ENCODE measurements at places on chromosomes 4 and X.

DNA sequence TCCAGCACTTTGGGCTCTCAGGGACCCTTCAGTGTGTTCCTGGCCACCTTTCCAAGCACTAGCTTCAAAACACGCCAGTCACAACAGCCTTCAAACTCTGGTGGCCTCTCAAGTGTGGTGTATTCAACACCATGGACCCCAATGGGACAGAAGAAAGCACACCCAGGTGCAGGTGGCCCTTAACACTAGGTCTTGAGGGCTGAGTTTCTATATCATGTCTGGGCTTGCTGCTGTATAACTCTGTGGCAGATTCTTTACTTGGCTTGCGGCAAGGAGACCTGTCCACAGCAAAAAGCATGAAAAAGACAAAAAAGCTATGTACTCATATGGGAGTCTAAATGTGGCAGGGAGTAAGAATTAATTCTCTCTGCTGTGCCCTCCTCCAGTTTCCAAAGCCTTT is 23.1 kb downstream of the MSL3 start:
- no peak for ATAC-seq

GRCh38 chrX:95076449-95076848 is 1402.4 kb downstream of the FAM133A start:
- no peak for ATAC-seq

DNA sequence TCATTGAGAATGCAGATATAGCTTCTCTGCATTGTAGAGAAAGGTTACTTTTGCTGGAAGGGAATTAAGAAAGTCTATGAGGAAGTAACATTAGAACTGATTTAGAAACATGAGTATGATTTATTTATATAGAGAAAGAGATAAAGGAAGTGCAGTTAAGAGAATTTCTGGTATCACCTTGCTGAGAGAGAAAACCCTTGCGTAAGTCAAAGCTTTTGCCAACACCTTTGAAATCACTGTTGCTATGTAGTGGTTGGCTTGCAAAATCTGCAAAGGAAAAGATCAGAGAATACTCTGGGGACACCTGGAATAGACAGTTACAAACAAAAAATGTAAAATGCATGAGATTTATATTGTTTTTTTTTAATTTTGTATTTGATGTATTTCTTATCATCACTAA is 137.3 kb upstream of the RXFP1 start:
- ATAC-seq, result no peak

DNA sequence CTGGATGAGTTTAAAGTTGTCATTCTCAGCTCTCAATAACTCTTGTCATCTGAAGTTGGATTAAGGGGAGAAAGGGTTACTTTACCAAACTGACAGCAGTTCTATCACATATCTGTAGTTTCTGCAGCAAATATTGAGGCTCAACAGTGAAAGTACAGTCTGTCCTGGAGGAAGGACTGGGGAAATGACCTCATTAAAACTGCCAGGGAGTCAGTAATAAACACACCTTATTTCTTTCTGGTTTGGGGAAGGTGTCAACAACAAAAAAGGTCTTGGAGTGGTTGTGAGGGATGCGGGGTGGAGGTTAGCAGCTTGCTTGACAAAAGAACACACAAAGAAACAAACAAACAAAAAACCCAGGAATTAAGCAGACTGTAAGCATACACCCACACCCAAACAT is 1418.0 kb downstream of the STIM2 start:
- no peak for ATAC-seq

- peak; percentile 56 for ATAC-seq
These were observed 38.4 kb downstream of the SAGE1 start for GRCh38 chrX:135931644-135932487.

DNA sequence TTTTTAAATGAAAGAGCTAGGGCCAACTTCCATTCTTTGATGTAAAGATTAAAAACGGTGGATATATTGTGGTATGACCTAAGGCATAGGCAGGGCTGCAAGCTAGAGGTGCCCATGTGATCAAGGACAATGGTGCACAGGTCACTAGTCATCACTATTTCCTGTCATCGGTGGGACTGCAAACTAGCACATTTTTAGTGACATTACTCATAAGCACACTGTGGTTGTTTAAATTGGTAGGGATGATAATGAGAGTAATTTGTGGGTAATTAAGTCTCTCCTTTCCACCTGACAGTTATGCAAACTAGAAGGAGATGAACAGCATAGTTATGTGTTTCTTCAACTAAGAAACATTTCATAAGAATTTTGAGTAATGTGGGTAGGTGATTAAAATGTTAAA is 85.4 kb downstream of the GPRIN3 start:
- no peak for ATAC-seq

- ATAC-seq, result no peak
These were observed 296.9 kb downstream of the GRID2 start for GRCh38 chr4:92600638-92601037.

- no peak for ATAC-seq
These were observed 1535.8 kb upstream of the PCDH10 start for GRCh38 chr4:131613086-131613823.

GRCh38 chr4:41990365-41991111 is at the start of gene SLC30A9:
Gene SLC30A9, plus strand, starts transcription at chr4:41990530. Its CDS starts 122 bp downstream, at chr4:41990652.
- peak; percentile 98 for ATAC-seq

- peak; percentile 95 for ATAC-seq
These were observed at the start of the genes ACOX3 and TRMT44 for GRCh38 chr4:8440492-8441311. Gene ACOX3, minus strand, starts transcription at chr4:8440723. Its CDS starts 24,202 bp downstream, at chr4:8416521. Gene TRMT44, plus strand, starts transcription at chr4:8440777. Its CDS starts 46 bp downstream, at chr4:8440823.

- ATAC-seq, result no peak
These were observed 57.3 kb upstream of the TCEAL2 start for GRCh38 chrX:102067966-102068723.

DNA sequence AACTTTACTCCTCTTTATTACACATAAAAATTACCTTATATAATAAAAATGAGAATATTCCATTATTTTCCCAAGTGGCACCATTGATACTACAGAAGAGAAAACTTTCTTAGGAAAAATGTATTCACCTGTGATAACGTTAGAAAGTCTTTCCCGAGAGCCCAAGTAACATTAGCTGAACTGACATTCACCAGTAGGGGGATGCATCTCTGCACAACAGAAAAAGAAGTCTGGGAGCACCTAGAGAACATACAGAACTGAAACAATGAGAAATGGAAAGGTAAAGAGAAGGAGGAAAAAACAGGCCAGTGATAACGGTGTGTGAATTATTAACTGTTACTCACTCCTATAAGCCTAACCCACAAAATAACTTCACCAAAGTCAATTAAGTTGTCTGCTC is 423.3 kb downstream of the CENPC start:
- ATAC-seq, result no peak

GRCh38 chr4:81874661-81875515 is 403.2 kb upstream of the RASGEF1B start:
- peak; percentile 71 for ATAC-seq

DNA sequence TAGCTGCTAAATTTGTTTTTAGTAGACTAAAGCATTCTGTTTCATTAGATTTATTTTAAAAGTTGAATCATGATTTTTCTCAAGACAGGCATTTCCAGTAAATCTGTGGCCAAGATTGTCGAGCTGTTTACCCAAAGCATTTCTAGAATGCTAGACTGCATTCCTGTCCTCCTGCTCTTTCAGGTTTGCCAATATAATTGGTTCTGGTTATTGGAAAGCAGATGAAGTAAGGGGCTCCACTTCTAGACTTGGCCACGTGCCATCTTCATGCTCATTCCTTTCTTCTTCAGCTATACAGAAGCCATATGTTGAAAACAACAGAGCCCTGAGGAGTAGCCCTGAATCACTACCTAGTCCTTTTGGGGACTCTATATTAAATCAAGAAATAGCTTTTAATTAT is 62.5 kb downstream of the PGRMC2 start:
- no peak for ATAC-seq

GRCh38 chr4:62482355-62482754 is 1282.2 kb downstream of the ADGRL3 start:
- no peak for ATAC-seq

DNA sequence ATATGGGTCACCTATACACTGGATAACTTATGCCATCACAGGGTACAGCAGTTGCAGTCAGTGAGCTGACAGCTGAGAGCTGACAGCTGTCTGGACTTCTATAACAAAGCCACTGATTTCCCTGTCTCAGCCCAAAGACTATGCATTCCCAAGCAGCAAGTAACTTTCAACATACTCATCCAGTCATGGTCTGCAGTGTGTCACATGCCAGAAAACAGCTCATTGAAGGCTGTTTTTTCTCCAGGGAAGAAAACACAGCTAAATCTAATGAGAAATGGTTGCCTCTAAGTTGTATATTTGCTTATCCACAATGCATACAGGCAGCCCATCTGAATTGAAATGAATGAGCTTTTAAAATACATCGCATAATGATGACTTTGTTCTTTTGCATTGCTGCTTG is 6.3 kb downstream of the KIAA1210 start:
- ATAC-seq, result peak; percentile 35

- ATAC-seq, result no peak
These were observed 146.8 kb upstream of the RBPJ start for GRCh38 chr4:26174027-26174426.

- ATAC-seq, result no peak
These were observed 30.1 kb downstream of the NOP14 start for GRCh38 chr4:2932951-2933565.

- ATAC-seq, result peak; percentile 95
These were observed at the start of gene UGT2B7 for GRCh38 chr4:69096111-69096656. Gene UGT2B7, plus strand, starts transcription at chr4:69096474. Its CDS starts 47 bp downstream, at chr4:69096521.
